ENCODE measurements at places on chromosomes 5 and 9. TPM values are rescaled to one million over a fixed set of nuclear protein-coding genes. Genes with fewer than 3 reads are reported as not detected.

Gene CDO1
- total RNA-seq: not detected

Gene LTC4S
- not detected for total RNA-seq

Gene PAPPA
- total RNA-seq: 33.6 TPM

Gene GABRB2
- not detected for total RNA-seq

Gene POC5
- 9.5 TPM for total RNA-seq

Gene RNF208
- 2.0 TPM for total RNA-seq

Gene CD14
- total RNA-seq: 3.8 TPM

Gene ARHGEF37
- 0.83 TPM for total RNA-seq

Gene TCF7
- 16.9 TPM for total RNA-seq

Gene GADD45G
- total RNA-seq: 0.42 TPM

Gene SLC34A1
- not detected for total RNA-seq

Gene DPH7
- total RNA-seq: 25.4 TPM

Gene MLLT3
- 15.3 TPM for total RNA-seq

Gene APBA1
- 0.51 TPM for total RNA-seq

Gene PCBD2
- total RNA-seq: 11.2 TPM

All from A549 treated with RU486 at 1 μM for 4 hours (cell line).